Stimulated activated CD8-positive, alpha-beta memory T cell treated with anti-CD3 and anti-CD28 coated beads, Interleukin-2, amount 100 ng/mL, for 48 hours (primary cell): ENCODE measurements at places on chromosomes 6 and 20.

GRCh38 chr6:43302126-43302525 is 4.1 kb downstream of the SLC22A7 start:
- no peak for DNase-seq

- DNase-seq: no peak
Measured at GRCh38 chr20:9072861-9073500, 4.1 kb downstream of the PLCB4 start.

DNA sequence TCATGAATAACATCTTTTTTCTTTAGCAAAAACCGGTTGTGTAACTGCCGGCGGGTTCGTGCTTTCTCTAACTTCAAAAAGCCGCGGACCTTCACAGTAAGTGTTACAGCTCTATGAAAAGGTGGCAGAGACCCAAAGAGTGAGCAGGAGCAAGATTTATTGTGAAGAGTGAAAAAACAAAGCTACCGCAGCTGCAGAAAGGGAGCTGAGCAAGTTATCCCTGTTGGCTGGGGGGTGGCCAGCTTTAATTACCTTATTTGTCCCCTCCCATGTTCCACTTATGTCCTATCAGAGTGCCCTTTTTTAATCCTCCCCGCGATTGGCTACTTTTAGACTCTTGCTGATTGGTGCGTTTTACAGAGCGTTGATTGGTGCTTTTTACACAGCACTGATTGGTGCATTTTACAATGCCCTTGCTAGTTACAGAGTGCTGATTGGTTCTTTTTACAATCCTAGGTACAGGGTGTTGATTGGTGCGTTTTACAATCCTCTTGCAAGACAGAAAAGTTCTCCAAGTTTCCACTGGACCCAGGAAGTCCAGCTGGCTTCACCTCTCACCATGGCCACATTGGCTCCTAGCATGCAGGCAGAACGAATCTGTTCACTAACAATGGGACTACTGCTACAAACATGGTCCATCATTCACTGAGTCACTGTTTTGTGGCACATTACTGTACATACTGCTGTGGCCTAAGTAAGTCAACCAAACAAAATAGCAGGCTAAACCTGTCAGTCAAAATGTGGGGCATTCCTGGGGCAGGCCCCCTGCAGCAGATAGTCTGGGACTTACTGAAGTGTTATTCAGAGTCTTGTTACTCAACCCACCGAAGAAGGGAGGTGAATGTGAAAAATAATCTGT is 52.8 kb downstream of the MYLIP start:
- DNase-seq: no peak

- DNase-seq: no peak
Measured at GRCh38 chr6:24823185-24823584, 24.5 kb upstream of the ARMH2 start.

- DNase-seq: no peak
Measured at GRCh38 chr20:21821358-21821757, 115.9 kb downstream of the PAX1 start.

DNA sequence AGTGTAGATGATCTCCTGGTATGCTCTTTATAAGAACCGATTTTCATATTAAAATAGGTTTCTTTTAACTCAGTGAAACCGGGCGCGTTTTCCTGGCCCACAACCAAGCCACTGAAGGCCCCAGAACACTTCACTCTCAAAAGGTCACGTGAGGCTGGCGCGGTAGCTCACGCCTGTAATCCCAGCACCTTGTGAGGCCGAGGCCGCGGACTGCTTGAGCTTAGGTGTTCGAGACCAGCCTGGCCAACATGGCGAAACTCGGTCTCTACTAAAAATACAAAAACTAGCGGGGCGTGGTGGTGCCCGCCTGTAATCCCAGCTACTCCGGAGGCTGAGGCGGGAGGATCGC is 402 bp upstream of the TAF8 start:
- no peak for DNase-seq

- no peak for DNase-seq
Measured at GRCh38 chr6:10598084-10598960, 77.2 kb downstream of the GCNT2 start.

GRCh38 chr20:62804021-62804626 is 511 bp upstream of the OGFR start:
- DNase-seq: no peak

DNA sequence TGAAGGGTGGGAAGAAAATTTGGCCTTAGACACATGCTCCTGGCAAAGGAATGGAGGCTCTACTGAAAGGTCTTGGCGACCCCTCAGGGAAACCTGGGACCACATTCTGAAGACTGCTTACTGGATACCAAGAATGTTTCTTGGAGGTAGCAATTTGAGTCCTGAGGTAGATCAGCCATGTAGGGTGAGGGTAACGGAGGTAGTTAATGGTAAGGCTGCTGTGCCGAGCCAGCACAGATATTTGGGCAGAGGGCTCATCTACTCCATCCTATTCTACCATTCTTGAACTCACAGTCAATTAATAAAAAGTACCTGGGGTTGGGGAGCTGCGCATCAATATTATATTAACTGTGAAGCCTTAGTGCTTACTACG is 401 bp upstream of the PHF3 start:
- DNase-seq: no peak
